ENCODE measurements at places on chromosomes 4 and X.

DNA sequence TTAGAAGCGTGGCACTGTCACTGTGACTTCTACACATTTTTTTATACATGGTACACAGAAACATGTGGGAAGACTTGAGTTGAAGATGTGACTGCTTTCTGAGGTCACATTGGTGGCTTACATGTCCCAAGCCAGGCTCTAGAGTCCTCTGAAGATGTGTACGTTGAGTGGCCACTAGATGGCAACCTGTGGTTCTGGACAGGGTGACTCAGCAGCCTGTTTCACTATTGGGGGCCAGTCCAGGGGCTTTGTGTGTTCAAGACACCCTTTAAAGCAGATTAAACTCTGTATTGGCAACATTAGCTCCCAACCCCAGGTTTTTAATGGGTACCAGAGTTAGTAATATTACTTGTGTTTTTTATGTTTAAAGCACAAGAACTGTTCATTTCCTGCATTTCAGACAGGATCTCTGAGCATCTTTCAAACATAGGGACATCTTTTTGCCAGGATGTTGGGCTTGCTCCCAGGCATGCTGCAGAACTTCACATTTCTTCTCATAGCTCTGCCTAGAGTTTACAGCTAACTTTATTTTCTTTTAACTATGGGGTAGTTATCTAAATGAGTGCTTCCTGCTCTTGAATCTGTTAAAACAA, 53.0 kb downstream of the DCUN1D4 start:
- peak; percentile 68 for DNase-seq

DNA sequence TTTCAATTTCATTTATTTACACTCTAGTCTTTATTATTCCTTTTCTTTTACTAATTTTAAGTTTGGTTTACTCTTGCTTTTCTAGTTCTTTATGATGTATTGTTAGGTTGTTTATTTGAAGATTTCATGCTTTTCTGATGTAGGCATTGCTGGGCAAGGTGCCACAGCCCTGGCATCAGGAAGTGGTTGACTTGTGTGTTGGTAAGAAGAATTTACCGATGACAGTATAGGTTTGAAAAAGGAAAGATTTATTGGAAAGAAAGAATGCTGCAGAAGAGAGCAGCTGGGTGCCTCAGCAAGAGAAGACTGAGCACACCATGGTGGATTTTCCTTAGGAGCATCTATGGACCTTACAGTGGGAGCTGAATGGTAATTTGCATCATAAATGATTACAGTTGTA, 153.2 kb downstream of the KLF8 start:
- no peak for DNase-seq

- DNase-seq: no peak
These were observed 382.0 kb downstream of the GABRG1 start for GRCh38 chr4:45741897-45742296.

DNA sequence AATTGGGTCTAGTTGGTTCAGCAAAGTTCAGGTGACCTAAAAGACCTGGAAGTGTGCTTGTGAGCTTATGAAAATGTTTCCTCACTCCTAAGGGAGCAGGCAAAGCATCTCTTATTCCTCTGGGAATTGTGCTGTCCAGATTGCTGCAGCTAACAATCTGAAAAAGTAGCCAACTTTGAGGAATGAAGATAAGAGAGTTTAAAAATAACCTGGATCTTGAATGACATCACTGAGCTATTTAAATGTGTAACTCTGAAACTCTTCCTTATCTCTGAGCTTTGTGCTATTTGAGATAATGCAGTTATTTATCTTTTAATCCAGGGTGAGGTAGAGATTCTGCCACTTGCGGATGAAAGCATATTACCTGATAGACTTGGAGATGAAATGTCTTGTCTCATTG, 384.8 kb downstream of the PPP4R3C start:
- no peak for DNase-seq

- no peak for DNase-seq
These were observed 23.0 kb upstream of the BCORL1 start for GRCh38 chrX:129959493-129959832.

DNA sequence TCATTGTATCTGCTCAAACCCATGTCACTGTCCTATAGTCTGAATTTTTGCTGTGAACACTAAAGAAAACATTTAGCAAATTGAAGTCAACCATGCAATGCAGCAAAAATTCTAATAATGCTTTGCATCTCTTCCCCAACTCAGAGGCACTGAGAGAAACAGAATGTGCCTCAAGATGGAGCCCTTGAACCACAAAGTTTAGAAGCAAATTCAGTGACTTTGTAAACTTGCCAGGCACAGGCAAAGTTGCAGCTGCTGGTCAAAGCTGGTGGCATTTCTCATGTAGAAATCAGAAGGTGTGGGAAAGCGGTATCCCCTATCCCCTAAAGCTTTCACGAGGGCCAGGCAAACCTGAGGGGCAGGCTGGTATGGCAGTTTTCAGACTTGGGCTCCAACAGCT, 121.7 kb upstream of the DIPK2B start:
- DNase-seq: peak; percentile 3

- no peak for DNase-seq
These were observed 29.2 kb downstream of the SULT1E1 start for GRCh38 chr4:69830560-69831269.

- DNase-seq: no peak
These were observed 82.2 kb downstream of the APBB2 start for GRCh38 chr4:41132055-41132683.

DNA sequence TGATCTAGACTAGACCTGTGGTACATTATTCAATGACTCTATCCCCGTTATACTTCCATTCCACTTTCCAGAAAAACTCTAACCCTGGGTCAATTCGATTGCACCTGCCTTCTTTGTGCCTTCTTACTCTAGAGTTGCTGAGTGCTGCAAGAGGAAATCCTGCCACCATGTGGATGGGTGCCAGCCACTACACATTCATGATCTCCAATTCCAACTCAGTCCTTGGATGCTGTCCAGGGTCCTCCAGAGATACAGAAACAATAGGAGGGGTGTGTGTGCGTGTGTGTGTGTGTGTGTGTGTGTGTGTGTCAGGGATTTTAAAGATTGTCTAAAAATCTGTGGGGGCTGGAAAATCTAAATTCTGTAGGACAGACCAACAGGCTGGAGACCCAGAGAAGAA, 42.9 kb upstream of the INTS6L start:
- peak; percentile 34 for DNase-seq

DNA sequence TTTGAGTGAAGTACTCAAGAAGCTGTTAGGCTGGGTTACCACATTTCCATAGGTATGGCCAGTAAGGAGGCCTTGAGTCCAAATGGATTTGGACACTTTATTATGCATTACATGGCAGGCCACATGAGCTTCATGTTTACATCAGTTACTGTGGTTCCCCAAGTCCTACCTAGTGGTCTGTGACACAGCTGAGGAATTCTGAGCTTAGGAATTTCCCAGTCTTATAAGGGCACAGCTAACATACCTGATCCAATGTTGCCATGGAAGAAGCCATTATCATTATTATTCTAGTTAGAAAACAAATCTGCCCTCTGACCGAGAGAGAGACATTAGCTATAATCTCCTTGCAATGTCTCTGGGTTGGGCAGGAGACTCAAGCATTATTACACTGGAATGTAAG, 174.4 kb upstream of the NUDT10 start:
- DNase-seq: no peak

GRCh38 chrX:153468008-153468580, 2.3 kb downstream of the HAUS7 start:
- no peak for DNase-seq

GRCh38 chr4:37675587-37676290, 10.4 kb downstream of the RELL1 start:
- no peak for DNase-seq

- DNase-seq: no peak
These were observed 5.5 kb downstream of the CAMK2D start for GRCh38 chr4:113756005-113756410.

DNA sequence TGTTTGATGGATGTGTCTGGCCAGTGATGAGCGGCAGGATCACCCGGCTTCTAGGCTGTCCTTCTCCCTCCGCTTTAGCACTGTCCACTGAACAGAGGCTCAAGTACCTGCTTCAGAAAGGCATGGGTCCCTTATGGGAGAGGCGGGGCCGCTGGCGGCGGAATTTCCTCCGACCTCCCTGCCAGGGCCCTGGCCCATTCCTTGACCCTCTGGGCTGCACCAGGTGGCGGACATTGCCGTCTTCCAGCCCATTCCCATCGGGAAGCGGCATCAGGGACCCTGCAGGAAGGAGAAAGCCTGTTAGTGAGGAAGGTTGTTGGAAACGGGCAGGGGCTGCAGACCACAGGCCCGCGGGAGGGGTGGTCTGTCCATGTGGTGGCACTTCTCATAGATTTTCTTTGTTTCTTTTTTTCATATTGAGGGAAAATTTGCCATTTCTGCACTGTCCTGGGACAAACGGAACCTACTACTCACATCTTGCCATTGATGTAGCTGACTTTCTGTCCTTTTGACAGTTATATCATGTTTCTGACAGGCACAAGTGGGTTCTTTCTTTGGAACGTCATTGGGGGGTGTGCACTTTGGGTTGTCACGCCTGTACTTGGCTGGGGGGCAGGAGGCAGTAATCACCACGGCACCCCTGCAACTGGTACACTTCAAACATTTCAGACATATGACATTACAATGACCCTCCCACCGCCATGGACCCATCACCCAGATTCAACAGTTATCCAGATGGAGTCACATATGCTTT, 6.1 kb downstream of the APLN start:
- DNase-seq: no peak

DNA sequence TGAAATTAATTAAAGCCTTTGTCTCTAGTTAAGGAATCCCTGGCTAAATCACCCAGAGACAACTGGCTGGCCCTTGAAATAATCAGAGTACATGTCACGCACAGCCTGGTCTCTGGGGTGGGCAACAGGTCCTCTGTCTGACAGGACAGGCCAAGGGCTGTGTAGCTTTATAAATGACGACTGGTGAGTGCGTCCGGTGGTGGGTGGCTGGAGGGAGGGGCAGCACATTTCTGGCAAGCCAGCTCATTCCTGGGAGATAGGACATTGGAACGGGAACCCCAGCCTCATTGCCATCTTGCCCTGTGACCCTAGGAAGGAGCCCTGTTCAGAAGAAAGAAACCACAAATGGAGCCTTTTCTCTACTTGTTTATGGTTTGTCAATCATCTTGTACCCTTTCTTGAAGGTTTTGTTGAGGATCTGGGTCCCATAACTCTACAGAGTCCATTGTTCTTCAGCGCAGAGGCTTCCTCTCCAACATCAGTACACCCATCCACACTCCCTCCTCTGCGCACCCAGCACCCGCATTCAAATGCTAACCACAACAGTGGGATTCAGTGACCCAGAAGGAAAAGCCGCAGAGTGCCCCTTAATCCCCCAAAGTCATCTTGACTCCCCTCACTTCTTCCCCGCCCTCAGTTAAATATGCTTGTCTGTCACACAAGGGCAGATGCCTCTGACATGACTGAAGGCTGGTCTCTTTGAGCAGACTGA, 368.1 kb downstream of the UNC5C start:
- DNase-seq: no peak

- no peak for DNase-seq
These were observed 680.7 kb upstream of the GRID2 start for GRCh38 chr4:91622925-91623602.

DNA sequence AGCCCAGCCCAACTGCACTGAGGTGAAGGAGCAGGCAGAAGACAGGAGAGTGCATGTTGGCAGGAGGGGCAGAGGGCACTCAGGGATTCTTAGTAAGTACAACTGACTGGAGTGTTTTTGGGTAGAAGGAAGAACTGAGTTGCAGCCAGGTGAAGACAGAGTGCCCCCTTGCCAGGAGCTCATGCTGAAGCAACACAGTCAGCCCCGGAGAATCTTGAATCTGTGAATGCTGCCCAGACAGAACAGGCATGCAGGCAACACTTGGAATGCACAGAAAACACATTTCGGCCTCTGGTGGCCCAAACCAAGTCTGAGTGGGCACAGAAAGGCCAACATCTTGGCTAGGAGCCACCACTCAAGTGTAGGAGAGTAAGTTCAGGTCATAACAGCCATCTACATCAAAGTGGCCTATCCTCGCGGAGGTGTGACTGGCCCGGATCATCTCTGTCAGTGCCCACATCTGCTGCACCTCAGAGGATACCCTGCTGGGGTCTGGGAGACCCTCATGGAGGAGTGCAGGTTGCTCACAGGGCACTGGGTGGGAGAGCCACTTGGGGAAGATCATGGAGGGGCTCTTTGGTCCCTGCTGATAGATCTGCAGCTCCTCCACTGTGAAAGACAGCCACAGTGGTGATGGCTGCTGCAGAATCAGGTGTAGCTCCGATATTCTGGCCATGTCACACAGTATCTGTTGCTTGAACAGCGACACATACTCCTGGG, 40.4 kb downstream of the USP11 start:
- DNase-seq: no peak

GRCh38 chr4:139704915-139705485, 39.4 kb downstream of the MGST2 start:
- DNase-seq: no peak

DNA sequence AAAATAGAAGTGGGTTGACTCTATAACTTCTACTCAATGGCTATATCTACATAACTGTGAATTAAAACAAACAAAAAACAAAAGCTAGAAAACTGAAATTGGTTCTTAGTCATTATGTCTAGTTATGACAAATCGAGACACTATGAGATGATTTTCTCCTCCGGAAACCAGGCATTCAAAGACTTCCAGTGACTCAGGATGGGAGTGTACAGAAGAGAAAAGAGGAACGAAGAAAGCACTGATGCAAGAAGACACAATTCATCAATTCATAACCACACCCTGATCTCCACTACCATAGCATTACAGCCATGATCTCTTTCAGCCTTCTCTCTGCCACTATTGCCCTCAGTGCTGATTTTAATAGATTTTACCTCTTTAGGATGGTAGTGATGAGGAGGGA, 253.6 kb downstream of the CBLL2 start:
- DNase-seq: no peak

DNA sequence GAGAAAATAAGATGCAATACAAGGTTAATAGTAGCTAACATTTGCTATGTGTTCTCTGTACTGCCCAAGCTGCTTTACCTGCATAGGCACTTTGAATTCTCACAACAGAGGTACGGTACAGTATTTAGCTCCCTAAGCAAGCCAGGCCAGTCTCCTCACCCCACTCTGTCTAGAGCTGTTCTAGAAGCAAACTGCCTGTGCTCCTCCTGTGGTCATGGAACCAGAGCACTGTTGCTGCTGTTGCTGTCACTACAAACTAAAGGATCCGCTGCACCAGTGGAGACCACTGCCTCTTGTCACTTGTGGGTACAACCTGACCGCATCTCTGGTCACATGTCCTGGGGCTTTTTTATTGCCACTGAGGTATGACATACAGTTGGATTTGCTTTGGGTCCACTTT, 19.6 kb downstream of the ZNF330 start:
- no peak for DNase-seq

- no peak for DNase-seq
These were observed 301.9 kb upstream of the HS3ST1 start for GRCh38 chr4:11730545-11730944.

- DNase-seq: no peak
These were observed 102.8 kb downstream of the ATP8A1 start for GRCh38 chr4:42554072-42554471.

- peak; percentile 25 for DNase-seq
These were observed 859 bp downstream of the SMARCA1 start for GRCh38 chrX:129522184-129523078.

DNA sequence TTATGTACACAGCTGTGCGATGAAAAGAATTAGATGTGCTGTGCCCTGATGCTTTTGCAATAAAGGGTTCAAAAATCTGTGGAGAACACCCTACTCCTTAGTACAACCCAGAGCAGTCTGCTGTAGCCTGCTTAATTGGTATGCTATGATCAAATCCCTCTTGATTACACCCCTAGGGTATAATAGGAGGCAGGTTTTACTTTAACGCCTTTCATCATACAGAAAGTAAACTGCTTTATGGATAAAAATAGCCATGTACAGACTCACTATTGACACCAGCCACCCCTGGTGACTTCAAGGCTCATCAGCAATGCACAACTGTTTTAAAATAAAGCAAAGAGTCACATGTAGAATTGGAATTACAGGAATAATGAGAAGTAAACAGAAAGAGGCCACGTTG, 315.3 kb downstream of the DMD start:
- DNase-seq: no peak

Measured in hippocampal formation (tissue), 2 donors.